ENCODE measurements at places on chromosomes 3 and 15.

DNA sequence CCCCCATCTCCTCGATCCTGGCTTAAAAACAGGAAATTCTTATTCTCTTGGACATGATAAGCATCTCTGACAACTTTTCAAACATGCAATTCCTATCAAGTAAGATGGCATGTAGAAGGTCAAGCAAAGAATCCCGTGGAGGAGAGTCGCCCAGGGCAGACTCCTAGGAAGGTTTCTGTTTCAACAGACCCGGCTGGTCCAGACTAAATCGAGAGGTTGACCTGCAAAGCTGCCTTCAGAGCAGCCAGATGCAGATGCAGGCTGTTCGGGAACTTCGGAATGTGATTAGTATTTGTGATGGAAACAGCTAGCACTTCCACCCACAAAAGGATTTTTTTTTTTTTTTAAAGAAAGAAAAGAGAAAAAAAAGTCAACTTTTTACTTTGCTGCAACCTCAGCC lies 216.8 kb downstream of the NR1D2 start:
- DNase-seq, result no peak

DNA sequence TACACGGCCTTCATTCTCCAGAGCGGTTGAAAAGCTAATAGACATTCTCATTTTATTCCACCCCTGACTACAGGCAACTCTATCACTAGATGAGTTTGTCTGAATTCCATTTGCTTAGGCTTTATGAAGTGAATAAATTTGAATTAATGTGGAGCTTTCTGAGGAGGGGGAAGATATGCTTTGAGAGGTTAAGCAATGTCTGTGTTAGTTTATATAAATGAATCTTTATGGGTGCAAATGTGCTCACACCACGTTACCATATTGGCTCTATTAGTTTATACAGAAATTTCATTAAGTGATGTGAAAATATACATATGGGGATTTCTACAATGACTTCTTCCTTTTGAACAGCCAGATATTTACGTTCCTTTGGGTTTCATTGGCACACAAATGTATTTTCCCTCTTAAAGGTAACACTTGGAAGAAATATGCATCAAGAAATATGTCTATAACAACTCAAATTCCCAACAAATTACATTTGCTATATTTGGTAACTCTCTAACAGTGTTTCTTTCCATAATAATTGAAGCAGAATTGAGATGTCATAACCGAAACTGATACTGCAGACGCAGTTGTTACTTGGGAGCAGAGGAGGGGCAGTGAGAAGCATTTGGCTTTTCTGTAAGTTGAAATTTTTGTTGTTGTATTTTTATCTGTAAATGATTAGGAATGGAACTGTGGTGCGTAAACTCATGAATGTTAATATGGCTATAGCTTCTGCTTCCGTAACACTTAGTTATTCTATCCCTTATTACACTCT lies 359.4 kb downstream of the CACNA2D3 start:
- DNase-seq, result no peak

GRCh38 chr3:157104928-157105652 lies 54.9 kb downstream of the CCNL1 start:
- DNase-seq, result no peak

- no peak for DNase-seq
Observed at GRCh38 chr3:152834191-152834775, 648 bp upstream of the P2RY1 start.

GRCh38 chr15:90138071-90138833 lies 36.0 kb upstream of the IDH2 start:
- DNase-seq, result no peak

DNA sequence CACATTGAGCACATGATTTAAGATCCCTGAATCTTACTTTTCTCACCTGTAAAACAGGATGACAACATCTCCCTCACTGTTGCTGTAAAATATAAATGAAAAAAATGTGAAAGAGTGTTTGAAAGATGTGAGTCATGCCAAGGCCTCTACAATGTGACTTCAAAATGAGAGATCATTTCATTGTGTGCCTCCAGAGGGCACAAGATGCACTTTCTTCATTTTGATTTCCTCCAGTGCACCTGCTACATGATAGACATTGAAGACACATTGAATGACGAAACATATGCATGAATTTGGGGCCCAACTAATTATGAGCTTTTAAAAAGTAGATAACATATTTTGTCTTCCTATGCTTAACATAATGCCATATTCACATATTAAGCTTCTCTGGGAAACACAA lies 170.3 kb downstream of the MOBP start:
- DNase-seq, result no peak

DNA sequence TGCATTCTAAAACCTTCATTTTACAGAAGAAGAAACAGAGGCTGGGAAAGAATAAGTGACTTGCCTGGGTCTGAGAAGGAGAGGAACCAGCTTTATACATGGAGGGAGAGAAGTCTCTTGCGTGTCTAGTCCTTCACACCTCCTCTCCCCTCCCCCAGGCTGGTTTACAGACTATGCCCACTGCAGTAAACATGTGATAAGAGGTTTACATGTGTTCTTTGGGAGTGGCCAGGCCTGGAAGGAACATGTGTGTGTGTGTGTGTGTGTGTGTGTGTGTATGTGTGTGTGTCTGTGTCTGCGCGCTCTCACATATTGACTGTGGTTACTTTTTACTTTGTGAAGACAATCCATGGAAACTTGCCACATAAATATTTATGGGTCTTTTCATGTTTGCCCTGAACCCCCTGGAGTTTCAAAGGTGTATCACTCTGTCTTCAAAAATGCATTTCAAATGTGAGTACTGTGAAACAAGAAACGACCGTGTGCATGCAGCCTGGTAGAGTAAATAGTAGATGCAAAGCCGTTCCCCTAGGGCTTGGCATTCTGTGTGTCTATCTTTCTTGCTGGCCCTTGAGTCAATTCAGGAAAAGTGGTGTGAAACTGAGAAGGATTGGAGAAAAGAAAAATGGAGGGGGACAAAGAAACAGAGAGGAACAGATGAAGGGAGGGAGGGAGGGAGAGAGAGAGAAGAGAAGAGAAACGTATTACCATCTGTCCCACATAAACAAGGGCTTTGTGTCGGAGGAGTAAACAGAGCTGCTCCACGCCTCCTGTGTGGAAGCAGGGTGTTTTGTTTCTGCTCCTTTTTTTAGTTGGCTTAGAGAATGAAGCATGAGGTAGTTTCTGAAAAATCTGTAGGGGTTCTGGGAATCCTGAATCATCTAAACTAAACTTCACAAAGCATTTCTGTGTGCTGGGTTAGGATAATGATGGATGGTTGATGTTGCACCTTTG lies 51.7 kb downstream of the CLDN11 start:
- DNase-seq, result peak; percentile 33

DNA sequence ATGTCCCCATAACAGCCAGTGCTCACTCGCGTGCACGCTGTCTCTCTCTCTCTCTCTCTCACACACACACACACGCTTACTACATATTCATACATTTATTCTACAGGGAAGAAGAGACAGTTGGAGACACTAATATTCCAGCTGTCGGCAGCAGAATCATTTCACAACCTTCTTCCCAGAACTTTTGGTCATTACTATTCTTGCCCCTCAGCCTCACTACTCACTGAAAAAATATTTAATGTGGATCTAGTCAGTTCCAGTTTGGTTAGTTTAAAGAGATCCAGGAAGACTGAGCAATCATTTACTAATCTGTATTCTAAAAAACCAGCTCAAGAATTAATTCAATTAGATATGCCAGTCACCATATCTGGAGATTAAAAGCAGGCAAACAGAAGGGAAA lies 394.9 kb downstream of the PTPRG start:
- no peak for DNase-seq

DNA sequence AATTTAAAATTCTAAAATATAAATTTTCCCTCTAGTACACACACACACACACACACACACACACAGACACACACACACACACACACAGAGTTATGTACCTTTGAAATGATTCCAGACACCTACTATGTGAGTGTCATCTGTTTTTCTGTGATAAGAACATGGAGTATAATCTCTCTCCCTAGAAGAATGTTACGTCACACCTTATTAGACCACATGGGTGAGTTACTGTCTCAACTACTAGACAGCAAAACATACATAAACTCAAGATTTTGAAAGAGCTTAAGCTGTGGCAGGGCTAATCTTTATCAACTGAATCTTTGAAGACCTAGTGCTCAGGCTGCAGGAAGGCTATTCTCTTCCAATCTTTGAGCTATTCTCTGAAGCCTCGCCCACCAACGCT lies 385.9 kb upstream of the BCHE start:
- DNase-seq, result no peak

- peak; percentile 32 for DNase-seq
Observed at GRCh38 chr15:100733101-100733842, 130.9 kb downstream of the ASB7 start.

DNA sequence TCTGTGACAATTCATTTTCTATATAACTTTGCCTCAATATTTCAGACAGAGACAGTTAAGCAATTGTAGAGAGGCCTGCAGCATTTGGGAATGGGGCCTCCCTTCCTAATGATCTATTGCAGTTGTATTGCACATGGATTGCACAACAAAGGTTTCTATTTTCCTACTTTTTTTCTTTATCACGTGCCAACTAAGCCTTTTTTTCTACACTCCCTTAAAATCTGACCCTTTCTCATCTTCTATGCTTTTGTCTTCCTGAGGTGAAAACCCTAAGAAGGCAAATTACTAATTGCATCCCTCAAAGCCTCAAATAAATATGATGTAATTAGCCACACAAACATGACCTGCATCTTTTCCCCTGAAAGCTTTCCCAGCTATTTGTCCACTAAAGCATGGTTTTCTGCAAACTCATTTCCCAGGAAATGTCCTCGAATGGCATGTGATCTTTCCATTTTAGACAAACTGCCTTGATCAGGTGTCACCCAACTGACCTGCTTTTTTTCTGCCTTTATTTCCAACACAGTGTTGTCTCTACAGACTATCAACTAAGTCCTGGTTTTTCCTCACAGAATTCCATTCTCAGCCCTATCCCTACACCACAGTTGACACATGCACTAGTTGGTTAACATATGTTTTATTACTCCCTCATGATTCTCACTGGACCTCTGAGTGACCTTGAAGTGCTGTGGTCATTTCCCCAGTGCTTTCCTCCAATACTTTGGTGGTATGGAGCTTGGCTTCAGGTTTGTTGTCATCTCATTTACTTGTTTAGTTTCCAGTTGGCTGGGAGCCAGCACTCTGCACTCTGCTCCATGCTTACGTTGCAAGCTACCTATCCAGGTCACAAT lies 31.9 kb upstream of the TSC22D2 start:
- no peak for DNase-seq

DNA sequence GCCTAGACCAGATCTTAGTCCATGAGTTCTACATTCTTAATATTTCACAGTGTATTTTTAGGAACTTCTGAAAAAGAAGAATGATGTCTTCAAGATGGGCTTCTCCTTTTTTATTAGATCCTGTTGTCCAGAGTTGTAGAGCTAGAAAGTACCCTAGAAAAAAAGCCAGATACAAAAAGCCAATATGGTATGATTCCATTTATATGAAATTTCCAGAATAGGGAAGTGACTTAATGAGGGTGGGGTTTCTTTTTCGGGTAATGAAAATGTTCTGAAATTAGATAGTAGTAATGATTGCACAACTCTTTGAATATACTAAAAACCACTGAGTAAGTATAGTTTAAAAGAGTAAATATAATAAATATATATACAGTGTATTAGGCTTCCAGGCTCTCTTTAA lies 116.9 kb downstream of the NFKBIZ start:
- no peak for DNase-seq

GRCh38 chr15:86300390-86301125 lies 220.9 kb downstream of the AGBL1 start:
- no peak for DNase-seq

GRCh38 chr3:120052677-120053076 lies 41.6 kb downstream of the GSK3B start:
- no peak for DNase-seq

DNA sequence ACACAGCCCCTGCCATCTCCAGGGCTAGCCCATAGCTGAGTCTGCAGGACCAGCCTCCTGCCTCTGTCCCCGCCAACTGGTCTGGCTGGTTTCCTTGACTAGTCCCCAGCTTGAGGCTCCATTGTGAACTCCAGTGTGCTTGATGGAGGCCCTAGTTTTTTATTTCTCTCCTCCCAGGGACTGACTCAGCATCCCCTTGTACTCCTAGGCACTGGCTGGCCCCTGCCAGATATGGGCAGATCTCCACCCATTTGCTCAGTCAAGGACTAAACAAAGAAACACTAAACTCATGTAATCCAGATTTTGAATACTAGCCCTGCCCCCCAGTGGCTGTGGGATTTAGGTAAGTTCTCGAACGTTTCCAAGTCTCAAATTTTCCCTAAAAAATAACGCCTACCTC lies 415.4 kb upstream of the RORA start:
- no peak for DNase-seq

GRCh38 chr3:10955711-10956453 lies 36.7 kb upstream of the SLC6A1 start:
- no peak for DNase-seq

GRCh38 chr15:81562986-81563385 lies 189.0 kb upstream of the TMC3 start:
- DNase-seq, result no peak

- DNase-seq, result no peak
Observed at GRCh38 chr3:40152482-40153133, 156.9 kb upstream of the EIF1B start.

GRCh38 chr3:132785292-132785691 lies 63.1 kb upstream of the NPHP3 start:
- no peak for DNase-seq

- DNase-seq, result no peak
Observed at GRCh38 chr3:183296944-183297343, 43.9 kb downstream of the B3GNT5 start.

DNA sequence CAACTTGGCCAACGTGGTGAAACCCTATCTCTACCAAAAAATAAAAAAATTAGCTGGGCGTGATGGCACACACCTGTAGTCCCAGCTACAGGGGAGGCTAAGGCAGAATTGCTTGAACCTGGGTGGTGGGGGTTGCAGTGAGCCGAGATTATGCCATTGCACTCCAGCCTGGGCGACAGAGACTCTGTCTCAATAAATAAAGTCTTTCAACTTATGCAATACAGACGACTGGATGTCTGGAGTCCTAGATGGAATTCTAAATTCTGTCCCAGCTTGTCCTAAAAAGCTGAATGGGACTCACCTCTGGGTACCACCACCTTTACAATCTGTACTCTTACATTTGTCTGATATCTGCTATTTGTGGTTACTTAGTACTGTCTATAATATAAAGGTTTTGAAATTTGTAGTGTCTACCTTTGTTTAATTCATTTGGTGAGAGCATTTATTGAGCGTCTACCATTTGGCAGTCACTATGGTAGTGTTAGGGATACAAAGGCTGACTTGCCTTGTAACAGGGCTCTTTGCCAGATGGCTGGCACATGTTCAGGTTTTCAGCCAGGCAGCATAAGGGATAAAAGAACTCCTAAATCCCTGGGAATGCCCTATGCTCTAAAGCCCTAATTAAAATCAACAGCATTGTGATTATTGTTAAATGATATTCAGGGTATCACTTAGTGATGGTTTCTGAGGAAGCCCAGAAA lies 7.2 kb upstream of the ZNF609 start:
- DNase-seq, result no peak

All from cerebellar nuclear complex (tissue), 1 donor.